ENCODE measurements at places on chromosomes 3 and 15.

- no peak for DNase-seq
Measured at GRCh38 chr3:106881186-106881585, 496.1 kb upstream of the CCDC54 start.

GRCh38 chr3:196740481-196741248 lies 1.0 kb downstream of the PAK2 start:
- DNase-seq, result peak; percentile 6

DNA sequence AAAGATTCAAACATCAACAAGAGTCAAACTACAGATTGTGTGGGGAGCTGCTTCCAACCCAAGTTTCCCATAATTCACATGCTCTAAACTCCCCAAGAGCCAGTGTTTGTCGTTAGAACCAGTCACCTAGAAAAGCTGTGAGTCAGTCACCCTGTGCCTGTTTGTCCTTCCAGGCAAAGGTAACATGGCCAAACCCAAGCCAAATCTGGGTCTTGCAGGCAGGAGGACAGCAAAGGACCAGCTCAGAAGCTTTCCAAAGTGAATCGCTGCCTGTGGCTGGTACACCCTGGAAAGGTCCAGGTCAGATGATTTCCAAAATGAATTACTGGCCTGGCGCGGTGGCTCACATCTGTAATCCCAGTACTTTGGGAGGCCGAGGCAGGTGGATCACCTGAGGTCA lies 251.5 kb downstream of the FAM43A start:
- no peak for DNase-seq

GRCh38 chr3:54347933-54348332 lies 225.6 kb downstream of the CACNA2D3 start:
- DNase-seq, result no peak

DNA sequence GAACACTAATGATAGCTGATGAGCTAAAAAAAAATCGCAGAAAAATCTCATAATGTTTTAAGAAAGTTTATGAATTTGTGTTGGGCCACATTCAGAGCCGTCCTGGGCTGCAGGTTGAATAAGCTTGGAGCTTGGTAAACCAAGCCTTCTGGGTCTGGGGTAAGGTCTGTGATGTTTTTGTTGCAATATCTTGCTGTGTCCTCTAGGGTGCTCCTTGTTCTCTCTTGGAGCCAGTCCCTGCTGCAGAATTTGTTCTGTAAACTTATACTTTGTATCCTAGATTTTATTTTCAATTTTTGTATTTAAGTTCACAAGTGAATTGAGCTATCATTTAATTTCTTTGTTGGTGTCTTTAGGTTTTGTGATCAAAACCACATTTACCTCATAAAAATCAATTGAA lies 143.7 kb downstream of the NR1D2 start:
- DNase-seq, result no peak

DNA sequence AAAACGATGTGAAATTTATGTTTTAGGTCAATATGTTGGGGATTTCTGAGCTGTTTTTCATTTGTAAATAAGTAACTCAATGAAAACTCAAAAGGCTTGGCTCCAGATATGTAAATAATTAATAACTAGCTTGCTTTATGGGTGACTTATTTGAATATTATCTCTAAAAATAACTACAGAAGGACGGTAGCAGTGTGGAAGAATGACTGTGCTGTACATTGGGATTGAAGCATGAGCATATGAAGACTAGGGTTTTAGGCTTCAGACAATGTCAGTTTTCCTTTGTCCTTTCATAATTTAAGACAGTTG lies 343.9 kb downstream of the GRM7 start:
- DNase-seq, result no peak

- DNase-seq, result no peak
Measured at GRCh38 chr15:101309436-101310160, 14.6 kb upstream of the SNRPA1 start.

GRCh38 chr3:139975594-139976365 lies 40.8 kb downstream of the CLSTN2 start:
- DNase-seq, result no peak

GRCh38 chr3:99939876-99940275 lies 122.2 kb downstream of the CMSS1 start:
- DNase-seq, result no peak

DNA sequence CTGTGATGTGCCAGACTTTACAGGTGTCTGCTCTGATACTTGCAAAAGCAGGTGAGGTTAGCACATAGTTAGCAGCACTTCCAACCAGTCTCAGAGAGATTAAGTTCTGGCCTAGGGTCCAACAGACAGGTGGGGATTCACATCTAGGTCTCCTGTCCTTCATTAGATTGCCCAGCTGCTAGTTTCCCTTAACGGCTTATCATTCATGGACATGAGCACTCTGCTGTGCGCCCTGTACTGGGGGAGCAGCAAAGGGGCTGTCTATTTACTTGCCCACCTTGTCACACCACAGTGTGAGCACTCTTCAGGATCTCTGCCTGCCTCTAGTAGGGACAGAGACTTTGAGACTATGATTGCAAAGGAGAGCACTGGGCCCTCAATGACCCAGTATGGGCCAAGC lies 8.7 kb downstream of the SPSB4 start:
- no peak for DNase-seq

- no peak for DNase-seq
Measured at GRCh38 chr15:101188637-101189408, 63.0 kb downstream of the CHSY1 start.

DNA sequence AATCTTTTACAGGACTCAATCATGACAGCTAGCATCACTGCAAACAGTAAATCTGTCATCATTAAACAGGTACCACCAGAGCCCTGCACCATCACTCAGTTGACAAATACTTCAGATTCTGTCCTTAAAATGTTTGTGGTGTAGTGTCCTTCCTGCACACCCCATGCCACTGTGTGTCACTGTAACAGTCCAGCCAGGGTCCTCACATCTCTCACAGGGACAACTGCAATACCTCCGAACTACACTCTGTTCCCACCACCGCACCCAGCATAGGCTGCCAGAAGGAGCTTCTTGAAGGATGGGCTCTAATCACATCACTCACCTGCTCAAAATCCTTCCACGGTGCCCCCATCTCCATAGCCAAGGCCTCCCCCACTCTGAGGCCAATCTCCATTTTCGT lies 90.2 kb upstream of the FGF12 start:
- no peak for DNase-seq

GRCh38 chr3:108071368-108071767 lies 19.5 kb downstream of the CD47 start:
- no peak for DNase-seq

GRCh38 chr3:105466072-105466471 lies 99.4 kb downstream of the ALCAM start:
- DNase-seq, result no peak

GRCh38 chr15:94535298-94536048 lies 304.1 kb downstream of the MCTP2 start:
- DNase-seq, result no peak

- DNase-seq, result no peak
Measured at GRCh38 chr3:140708815-140709214, 31.0 kb downstream of the TRIM42 start.

DNA sequence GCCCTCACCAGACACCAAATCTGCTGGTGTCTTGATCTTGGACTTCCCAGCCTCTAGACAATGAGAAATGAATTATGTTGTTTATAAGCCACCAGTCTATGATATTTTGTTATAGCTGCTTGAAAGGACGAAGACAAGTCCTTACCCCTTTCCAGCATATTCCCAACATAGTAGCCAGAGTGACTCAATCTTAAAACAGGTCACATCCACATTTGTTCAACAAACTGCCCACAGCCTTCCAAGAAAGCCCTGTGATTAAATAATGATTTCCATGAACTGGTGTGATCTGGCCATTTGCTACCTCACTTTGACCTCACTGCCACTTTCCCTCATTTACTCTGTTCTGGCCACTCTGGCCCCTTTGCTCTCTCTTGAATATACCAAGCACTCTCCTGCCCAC lies 193.7 kb upstream of the CFAP20DC start:
- DNase-seq, result no peak

GRCh38 chr3:178684881-178685590 lies 148.8 kb downstream of the KCNMB2 start:
- DNase-seq, result no peak

DNA sequence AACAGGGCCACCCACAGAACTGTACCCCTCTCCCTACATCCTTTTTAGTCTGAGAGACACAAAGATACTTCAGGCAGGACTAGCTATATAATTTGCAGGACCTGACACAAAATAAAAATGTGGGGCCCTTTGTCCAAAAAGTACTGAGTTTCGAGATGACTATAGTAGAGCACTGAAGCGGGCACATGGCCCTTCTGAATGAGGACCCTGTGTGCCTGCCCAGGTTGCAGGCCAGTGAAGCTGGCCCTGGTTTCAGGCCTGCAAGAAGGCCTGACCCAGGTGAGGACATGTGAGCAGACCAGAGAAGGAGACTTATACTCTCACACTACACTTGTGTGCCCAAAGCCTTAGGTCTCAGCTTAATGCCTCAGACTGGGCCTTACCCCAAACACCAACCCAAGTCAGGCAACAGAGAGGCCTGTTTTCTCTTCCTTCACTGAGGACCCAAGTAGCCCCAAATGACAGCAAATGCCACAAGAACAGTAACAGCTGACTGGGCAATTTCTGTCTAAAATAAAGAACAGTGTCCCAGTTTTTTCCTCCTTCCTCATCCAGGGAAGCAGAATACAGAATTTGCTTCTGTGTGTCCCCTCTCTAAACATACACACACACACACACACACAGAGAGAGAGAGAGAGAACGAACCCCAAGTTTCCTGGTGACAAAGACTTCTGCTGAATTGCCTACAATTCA lies 100.9 kb upstream of the ARHGEF3 start:
- DNase-seq, result no peak

DNA sequence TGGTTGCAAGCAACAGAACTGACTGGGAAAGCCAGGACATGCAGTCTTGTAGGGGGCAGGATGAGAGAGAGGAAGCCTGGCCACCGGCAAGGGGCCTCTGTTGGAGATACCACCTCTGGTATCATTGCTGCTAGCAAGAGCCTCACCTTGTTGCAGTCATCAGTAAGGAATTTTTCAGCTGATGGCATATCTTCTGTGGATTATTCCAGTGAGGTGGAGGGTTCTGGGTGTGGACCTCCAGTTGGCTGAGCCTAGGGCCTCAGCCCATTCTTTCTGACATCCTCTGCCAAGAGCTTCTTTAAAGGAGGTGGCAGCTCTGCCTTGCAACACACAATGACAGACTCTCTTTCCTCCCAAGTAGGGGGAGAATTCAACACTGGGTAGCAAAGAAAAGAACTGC lies 128.9 kb downstream of the AQP9 start:
- DNase-seq, result no peak

GRCh38 chr3:72060447-72061034 lies 275.6 kb upstream of the PROK2 start:
- no peak for DNase-seq

DNA sequence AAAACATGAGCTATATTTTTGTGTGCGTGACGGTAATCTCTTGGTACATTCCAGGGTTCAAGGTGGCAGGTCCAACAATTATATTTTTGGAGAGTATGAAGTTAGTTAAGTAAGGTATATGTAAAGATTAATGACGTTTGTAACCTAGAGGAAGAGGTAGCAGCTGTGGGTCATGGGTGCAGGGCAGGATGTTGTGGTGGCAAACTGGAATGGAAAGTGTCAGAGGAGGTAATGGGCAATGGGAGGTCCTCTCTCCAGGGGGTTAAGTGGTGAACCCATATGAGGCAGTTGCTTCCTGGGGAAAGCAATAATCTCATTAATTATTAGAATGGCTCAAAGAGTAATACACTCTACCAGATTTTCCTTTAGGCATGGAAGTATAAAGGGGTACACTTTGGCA lies 1.0 kb upstream of the CD200R1L start:
- no peak for DNase-seq

- no peak for DNase-seq
Measured at GRCh38 chr3:184380185-184380626, 352 bp downstream of the CHRD start.

DNA sequence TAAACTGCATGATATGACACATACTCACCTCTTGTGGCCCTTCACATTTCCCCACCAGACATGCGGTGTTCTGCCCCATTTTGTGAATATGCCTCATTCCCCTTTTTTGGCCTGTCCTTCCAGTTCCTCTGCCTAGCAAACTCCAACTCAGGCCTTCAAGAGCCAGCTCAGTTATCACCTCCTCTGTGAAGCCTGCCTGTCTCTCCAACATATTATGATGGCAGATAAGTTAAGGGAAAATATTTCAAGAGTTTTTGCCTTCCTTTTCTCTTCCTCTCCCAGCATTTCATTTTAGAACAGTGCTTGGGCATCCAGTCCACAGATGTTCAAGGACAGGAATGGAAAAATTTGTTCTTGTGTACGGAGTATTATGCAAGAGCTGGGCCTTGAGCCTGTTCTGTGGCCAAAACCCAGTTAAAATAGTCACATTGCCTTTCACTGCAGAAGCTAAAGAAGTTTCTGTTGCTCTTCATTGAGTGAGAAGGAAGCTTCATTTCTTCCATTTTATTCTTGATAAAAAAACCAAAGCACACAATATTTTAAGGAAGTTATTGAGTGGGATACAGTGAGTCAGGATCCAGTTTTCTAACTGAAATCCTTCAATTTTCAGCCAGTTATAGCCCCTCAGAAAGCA lies 192.0 kb downstream of the GHSR start:
- no peak for DNase-seq

DNA sequence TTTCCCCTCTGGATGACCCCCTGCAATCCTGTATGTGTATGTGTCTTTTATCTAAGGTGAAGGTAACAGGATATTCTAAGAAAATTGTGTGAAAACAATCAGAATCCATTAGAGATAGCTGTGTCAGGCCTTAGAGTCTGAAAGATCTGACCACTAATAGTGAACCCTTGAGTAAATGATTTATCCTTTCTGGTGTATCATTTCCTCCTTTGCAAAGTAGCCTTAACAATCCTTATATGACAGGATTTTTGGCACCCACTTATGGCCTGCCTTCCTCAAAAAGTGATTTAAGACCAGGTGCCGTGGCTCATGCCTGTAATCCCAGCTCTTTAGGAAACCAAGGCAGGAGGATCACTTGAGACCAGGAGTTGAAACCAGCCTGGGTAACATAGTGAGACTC lies 110.2 kb downstream of the RBPMS2 start:
- DNase-seq, result no peak

GRCh38 chr15:39338251-39338650 lies 242.6 kb upstream of the THBS1 start:
- no peak for DNase-seq

GRCh38 chr3:111738238-111738637 lies 120.8 kb upstream of the PHLDB2 start:
- DNase-seq, result no peak

GRCh38 chr3:103510760-103511159 lies 1075.9 kb downstream of the ZPLD1 start:
- DNase-seq, result no peak

GRCh38 chr3:188788621-188789081 lies 383.1 kb upstream of the TPRG1 start:
- DNase-seq, result no peak

GRCh38 chr15:75058127-75058905 lies 34.9 kb downstream of the PPCDC start:
- DNase-seq, result no peak

- no peak for DNase-seq
Measured at GRCh38 chr3:53077476-53078220, 31.8 kb upstream of the SFMBT1 start.

- DNase-seq, result no peak
Measured at GRCh38 chr3:162370141-162370540, 873.5 kb downstream of the OTOL1 start.
